ENCODE measurements at places on chromosomes 6 and 20. TPM values are rescaled to one million over a fixed set of nuclear protein-coding genes. Genes with fewer than 3 reads are reported as not detected.
A peak's percentile ranks its signal among the peaks of the same experiment; 100 is the strongest.

The PTCHD4 gene
- total RNA-seq = 1.5 TPM

The OPRM1 gene
- total RNA-seq = not detected

GRCh38 chr20:58003525-58003924, 224.9 kb downstream of the ANKRD60 start:
- DNase-seq = peak; percentile 43

DNA sequence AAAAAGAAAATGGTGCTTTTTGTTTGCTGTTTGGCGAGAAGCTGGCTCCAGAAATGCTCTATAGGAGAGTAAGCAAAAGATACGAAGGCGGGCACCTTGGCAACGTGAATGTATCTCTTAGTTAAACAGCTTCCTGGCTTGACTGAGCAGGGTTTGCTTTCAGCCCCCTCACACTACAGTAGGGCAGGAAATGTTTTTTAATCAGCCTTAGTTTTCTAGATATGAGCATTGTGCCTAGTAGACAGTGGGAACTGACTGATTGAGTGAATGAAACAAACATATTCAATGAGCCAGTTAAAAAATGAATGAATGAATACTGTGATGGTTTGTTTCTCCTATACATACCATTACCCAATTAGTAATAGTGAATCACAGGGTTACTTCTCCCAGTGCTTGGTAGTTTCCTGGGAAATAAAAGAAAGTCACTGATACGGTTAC, 19.9 kb downstream of the CAP2 start:
- no peak for DNase-seq

GRCh38 chr20:13333036-13333435, 112.0 kb downstream of the ISM1 start:
- DNase-seq = no peak

DNA sequence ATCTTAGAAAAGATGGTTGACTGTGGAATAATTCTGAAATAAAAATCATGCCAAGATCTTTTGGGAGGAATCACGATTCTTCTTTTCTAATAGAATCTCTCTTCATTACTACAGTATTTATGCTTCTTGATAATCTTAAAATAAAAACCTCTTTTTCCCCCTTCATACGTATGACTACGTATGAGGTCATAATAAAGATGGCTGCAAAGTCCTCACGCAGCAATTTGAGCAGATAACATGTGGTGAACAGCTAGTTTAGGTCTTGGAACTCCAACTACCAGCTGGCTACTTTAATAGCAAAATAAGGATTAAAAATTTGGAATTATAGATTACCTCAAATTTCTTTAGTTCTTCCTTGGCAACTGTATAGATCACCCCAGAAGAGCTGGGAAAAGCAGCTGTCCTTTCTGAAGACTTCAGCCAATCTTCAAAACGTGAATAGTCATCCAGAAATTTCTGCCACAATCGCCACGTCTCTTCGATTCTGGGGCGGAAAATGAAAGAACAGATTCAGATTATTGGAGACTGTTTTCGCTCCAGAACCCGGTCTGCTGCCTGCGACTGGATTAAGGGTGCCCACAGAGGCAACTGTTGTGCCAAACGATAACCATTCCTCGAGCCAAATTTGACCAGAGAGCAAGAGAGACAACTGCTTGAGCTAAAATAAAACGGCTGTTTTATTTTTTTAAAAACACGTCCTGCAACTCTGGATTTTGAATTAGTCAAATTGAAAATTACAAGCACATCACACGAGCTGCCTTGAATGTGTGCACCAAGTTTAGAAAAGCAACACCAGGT, 347.3 kb downstream of the ESR1 start:
- no peak for DNase-seq

GRCh38 chr20:38128691-38129090, 36.4 kb downstream of the TGM2 start:
- DNase-seq = no peak

DNA sequence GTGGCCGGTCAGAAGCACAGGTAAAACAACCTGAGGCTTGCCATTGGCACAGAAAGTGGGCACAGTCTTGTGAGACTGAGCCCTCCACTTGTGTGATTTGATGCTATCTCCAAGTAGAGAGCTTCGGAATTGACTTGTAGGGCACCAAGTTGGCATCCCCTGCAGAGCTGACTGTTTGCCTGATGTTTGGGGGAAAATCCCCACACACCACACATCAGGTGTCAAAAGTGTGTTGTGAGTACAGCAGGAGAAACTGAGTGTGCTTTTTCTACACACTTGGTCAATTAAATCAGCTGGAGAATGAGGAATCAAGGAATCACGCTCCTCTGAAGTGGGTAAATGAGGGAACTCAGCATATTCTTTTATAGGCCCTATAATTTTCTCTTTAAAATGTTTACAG, 989 bp downstream of the SERINC3 start:
- no peak for DNase-seq

GRCh38 chr6:31736768-31737314, 511 bp upstream of the CLIC1 start:
- no peak for DNase-seq

GRCh38 chr20:57650266-57650665, 30.0 kb upstream of the ZBP1 start:
- peak; percentile 38 for DNase-seq

- DNase-seq = peak; percentile 57
These were observed 768.4 kb upstream of the DEFB115 start for GRCh38 chr20:30488941-30489613.

All from aorta (tissue), 5 donors.